ENCODE measurements at places on chromosomes 7 and 10.

- DNase-seq, result no peak
Measured at GRCh38 chr10:84987039-84987438, 658.6 kb downstream of the CCSER2 start.

- DNase-seq, result no peak
Measured at GRCh38 chr7:90210981-90211380, 559 bp upstream of the STEAP2 start.

DNA sequence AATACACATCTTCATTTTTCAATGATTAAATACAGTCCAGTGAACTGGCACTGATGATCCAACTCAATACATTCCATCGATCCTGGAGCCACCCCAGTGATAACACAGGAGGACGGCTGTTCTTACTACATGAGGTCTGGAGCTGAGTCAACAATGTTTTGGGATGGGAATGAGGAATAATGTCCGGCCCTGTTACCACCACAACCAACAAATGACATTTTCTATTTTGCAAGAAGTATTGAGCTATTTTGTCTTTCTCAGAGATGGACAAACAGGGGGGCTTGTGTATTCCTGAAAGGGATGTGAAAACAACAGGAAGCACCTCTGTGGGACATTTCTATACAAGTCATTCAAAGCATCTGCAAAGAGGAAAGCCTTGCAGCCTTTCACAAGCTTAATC is 249.2 kb downstream of the PARD3 start:
- DNase-seq, result no peak

DNA sequence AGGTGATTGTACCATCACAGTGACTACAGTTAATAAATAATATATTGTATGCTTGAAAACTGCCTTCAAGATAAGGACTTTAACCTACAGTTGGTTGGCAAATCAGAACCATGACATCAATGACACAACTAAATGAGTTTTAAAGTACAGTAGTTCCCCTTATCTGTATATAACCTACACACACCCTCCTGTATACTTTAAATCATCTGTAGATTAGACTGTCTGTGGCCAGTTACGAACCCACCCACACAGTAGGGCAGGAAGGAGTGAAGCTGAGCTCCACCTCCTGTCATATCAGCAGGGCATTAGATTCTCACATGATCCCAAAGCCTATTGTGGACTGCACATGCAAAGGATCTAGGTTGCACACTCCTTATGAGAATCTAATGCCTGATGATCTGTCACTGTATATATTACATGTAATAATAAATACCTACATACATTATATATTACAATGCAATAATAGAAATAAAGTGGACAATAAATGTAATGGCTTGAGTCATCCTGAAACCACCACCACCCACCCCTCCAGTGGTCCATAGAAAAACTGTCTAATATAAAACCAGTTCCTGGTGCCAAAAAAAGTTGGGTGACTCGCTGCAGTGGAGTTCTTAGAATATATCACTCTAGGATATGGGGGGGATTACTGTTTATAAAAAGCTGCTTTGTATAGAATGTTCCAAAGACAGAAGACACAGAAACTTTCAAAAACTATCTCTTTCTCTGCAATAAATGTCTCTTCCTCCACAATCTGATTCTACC is 5.6 kb downstream of the TPK1 start:
- no peak for DNase-seq

DNA sequence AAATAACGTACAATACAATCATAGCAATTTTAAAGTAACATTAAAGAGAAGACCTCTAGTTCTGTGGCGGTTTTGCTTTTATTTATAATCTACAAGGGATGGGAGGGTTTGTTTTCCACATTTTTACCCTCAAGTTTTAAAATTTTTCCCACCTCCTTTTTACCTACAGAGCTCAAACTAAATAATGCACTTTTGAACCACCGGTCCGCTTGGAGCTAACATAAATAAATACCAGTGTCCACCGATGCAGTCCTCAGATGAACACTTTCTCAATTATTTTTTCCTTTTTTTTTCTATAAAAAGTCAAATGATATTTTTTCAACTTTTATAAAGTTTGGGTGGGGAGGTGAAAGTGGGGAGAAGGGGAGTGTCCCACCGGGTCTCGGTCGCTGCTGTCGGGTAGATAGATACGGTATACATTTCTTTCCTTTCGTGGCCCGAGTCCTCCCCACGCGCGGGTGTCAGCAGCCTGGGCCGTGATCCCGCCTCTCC is 3.3 kb downstream of the ZNF503 start:
- no peak for DNase-seq

Data from NAMALWA (cell line).